Activated T-cell treated with anti-CD3 and anti-CD28 coated beads, Interleukin-2, amount 50 U/mL, for 72 hours (primary cell): ENCODE measurements at places on chromosomes 3 and 15. TPM values are rescaled to one million over a fixed set of nuclear protein-coding genes. Genes with fewer than 3 reads are reported as not detected.

The ZDHHC3 gene
- 33.0 TPM for total RNA-seq

The CMTM6 gene
- 56.6 TPM for total RNA-seq

- no peak overlapping the region for H3K27ac ChIP-seq
- peaks cover 10% of the 10 kb centered on the region for H3K4me1 ChIP-seq
- DNase-seq: no peak
These were observed 32.4 kb downstream of the ACAN start for GRCh38 chr15:88835646-88836045.

DNA sequence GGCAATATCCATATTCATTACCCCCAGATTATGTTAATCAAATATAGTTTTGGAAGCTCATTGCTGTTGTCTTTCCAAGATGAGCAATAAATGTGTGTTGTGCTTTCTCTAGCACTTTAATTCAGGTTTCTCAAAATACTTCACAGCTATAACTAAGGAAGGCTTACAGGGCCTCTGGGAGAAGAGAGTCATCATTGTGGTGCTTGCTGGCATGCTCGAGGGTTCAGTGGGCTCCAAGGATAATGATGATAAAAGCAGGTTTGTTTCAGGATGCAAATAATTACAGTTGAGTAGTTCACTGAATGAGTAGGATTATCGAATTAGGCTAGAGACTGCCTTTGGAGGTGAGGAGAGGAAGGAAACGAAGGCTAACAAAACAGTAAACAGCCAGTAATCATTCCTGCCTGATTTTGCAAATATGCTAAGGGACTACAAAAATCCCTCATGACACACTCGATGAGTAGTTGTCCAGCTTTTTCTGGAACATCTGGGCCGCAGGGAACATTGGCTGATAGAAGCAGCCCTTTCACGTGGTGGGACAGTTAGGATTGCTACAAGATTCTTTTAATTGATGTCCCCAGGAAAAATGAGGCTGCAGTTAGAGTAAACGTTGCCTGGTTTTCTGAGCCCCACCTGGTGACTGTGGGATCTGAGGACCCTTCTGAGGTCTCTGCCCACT lies 54.1 kb downstream of the SLC7A14 start:
- no peak for DNase-seq
- peaks cover 35% of the 10 kb centered on the region for H3K27me3 ChIP-seq
- H3K4me1 ChIP-seq: no peaks in the 10 kb centered on the region
